ENCODE measurements at places on chromosomes 4 and X.

GRCh38 chrX:20620306-20620705, 353.6 kb upstream of the RPS6KA3 start:
- no peak for DNase-seq

- no peak for DNase-seq
Measured at GRCh38 chr4:100738196-100739165, 220.7 kb upstream of the EMCN start.

- no peak for DNase-seq
Measured at GRCh38 chr4:1608196-1608820, 75.8 kb downstream of the FAM53A start.

DNA sequence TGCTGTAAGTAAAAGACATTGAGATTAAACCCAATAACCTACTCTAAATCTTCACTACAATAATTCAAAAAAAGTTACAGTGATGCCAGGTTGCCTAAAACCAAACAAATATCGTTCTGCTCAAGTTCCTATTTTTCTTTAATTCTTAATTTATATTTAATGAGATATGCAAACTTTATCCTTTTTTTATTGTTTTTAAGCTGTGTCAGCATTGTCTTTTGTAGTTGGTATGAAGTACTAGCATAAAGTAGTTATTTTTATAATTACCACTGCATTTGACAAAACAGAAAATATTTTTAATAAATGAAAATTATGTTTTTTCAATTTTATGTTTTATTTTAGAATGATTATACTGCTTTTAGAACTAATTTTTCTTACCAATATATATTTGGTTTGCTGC, 1431.1 kb upstream of the PCDH7 start:
- DNase-seq: no peak

- DNase-seq: no peak
Measured at GRCh38 chr4:101451086-101451485, 103.8 kb upstream of the PPP3CA start.

DNA sequence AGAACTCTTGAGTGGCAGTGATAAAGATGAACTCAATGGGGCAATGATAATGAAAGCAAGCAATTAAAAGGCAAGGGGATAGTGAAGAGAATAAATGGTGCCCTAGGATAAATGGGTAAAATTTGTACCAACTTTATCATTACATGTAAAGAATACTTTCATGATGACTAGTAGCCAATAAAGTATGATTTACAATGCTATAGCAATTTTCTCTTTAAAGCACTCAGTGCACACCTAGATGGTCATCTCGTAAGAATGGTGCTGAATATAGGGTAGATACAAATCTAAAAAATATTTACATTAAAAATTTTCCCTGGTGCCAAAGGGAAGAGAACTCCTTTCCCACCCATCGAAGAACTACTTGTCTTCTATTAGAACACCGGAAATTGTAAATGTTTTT, 651.4 kb downstream of the STPG2 start:
- DNase-seq: no peak

DNA sequence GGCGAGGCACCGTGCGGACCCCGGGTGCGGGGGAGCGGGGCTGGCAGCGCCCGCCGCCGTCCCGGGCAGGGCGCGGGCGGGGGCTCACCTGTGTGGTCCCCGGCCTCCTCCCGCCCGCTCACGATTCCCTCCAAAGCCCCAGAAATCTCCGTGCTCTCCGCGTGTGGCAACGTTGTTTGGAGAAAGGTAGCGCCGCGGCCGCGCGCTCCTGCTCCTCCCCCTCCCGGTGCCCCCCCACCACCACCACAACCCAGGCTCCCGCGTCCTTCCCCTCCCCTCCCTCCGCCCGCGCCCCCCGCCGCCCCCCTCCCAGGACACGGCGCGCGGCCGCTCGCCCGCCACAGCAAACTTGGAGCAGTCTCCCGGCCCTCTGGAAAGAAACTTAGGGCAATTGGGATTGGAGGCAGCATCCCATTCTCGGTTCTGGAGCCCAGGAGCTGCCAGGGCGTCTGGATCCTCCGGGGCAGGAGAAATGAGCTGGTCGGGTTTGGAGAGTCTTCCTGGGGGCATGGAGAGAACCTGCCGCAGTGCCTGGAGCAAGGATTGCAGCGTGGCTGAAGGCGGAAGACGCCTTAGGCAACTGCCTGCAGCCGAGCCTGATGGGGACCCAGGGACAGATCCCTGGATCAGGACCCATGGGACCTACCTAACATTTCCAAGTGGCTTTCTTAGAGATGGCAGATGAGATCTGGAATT, 855 bp downstream of the KLF3 start:
- no peak for DNase-seq

GRCh38 chr4:16860516-16860915, 37.9 kb downstream of the LDB2 start:
- peak; percentile 12 for DNase-seq

DNA sequence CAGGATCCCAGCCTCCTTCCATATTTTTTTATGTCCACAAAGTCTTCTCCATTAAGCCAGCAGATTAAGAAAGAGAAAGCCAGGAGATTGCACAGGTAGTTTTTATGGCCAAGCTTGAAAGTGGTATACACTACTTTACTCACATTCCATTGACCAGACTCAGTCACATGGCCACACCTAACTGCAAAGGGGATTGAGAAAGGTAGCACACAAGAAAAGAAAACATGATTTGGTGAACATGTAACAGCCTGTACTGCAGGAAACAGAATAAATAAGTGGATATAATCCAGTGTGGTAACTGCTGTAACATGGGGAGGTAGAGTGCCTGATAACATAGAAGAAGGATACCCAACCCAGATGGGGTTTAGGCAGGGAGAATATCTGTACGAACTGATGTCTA, 43.9 kb downstream of the HOPX start:
- no peak for DNase-seq

DNA sequence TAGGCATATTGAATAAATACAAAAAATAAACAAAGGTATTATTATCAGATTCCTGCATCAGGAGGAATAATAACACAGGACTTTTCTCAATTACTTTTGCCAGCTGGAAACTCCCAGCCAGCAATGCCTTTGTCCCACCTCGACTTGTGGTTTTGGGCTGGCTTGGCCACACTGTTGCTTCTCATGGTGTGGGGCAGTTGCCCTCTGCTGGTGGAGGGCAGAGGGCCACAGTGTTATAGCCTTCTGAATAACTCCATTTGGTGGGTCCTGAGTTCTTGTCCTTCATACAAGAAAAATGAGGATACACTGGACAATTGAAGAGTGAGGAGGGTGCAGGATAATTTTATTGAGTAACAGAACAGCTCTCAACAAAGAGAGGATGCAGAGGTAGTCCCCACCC, 1206.0 kb upstream of the ADGRL3 start:
- DNase-seq: no peak

DNA sequence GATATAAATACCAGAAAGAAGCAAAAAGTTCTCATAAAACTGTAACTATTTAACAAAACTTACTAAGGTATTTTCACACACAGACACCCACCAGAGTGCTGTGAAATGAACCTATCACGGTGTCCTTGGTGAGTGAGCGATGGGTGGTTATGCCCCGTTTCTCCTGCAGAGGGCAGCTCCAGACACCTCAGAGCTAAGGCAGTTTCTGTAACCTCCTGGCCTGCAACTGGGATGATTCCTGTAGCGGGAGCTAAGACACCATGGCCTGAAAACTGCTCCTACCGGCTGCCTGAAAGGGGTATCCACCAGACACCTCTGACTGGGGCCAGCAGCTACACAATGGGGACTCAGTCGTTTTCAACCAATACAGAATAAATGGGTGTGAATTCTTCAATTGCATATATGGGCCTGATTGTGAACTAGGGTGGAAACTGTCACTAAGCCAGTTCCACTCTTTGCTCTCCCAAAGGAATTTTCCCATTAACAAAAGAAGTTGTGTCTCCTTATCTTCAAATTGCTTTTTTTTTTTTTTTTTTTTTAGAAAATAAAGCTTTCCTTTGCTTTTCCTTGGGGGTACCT, 2375.8 kb upstream of the TENM3 start:
- peak; percentile 69 for DNase-seq

- no peak for DNase-seq
Measured at GRCh38 chr4:105470766-105471165, 3.1 kb downstream of the PPA2 start.

GRCh38 chr4:35252071-35252470, 992.2 kb downstream of the ARAP2 start:
- DNase-seq: no peak

DNA sequence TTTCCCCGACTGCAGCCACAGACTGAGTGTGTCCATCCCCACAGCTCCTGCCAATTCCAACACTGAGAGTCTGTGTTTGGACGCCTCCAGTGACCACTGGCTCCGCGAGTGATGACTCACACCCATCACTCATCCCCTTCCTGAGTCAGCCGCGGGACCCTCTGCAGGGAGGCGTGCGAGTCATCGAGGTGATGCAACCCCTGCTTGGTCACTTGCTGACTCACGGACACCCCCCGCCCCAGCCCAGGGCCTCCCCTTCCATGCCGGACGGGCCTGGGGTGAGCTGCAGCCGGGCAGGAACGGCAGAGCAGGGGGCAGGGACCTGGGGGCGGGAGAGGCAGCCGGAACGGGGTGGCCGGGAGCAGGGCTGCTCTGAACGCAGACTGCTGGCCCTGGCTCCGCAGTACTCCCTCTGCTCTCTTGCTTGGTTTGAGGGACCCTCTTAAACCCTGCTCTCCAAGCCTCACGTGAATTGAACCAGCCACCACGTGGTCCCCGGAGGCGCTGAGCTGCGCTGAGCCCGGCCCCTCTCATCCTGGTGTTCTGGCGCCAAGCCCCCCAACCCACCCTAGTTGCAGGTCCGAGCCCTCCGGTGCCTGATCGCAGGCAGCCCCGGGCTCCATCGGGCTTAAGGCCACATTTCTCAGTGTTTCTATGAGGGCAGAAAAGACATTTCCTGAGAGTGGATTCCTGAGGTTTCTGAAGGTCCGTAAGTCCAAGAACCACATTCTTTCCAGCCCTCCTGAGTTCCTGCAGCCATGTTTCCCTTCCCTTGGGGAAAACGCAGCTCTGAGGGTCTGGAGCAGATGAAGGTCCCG, 32.4 kb downstream of the FGFRL1 start:
- DNase-seq: peak; percentile 91

- DNase-seq: no peak
Measured at GRCh38 chr4:37437163-37437562, 192.6 kb downstream of the NWD2 start.

GRCh38 chrX:153750127-153750774, 13.8 kb upstream of the PLXNB3 start:
- DNase-seq: no peak

DNA sequence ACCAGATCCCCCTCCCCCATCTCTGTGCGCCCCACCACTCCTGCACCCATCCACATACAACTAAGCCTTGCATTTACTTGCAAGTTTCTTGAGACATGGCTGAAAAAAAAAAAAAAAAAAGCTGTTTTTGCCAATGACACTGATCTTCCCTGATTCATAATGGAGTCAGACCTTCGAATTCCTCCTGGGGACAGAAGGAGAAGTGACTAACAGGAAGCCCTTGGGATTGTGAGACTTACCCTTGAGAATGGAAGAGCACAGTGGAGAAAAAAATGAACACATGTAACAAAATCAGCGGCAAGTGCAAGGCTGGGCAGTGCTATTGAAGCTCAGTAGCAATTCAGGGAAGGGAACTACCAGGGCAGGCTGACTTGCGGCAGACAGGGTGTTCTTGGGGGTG, 288.4 kb downstream of the BCOR start:
- no peak for DNase-seq

GRCh38 chr4:157004279-157005161, 32.9 kb upstream of the PDGFC start:
- no peak for DNase-seq

GRCh38 chrX:57156397-57157049, 19.3 kb upstream of the SPIN2A start:
- DNase-seq: no peak

DNA sequence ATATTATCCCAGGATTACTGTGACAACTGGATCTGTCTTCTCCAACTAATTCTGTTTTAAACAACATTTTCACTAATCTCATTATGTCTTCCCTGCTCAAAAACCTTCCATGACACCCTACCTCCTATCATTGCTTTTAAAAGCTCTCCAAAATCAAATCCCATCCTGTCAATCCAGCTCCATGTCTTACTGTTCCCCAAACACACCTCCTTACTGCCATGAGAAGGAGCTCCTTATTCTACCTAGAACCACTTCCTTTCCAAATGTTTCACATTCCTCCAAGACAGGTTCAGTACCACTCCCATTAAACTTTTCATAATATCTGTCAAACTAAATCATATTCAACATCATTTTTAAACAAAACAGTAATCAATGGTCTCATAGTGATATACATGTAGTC, 66.9 kb upstream of the WDR17 start:
- DNase-seq: no peak

DNA sequence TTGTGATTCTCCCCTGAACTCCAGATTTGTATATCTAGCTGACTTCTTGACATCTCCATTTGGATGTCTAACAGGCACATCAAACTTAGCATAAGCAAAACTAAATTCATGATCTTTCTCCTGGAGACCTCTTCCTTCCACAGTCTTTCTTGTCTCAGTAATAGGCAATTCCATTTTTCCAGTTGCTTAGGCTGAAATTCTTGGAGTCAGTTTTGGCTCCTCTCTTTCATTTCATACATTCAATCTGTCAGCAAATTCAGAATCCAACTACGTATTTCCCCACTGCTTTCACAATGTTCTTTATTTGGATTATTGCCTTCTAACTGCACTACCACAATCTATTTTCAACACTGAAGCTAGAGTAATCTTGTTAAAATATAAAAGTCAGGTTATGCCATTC, 219.9 kb upstream of the GLRA2 start:
- DNase-seq: no peak

GRCh38 chr4:76302826-76303438, 3.6 kb upstream of the STBD1 start:
- no peak for DNase-seq

- DNase-seq: no peak
Measured at GRCh38 chrX:149531599-149531998, 9.2 kb upstream of the EOLA1 start.

- no peak for DNase-seq
Measured at GRCh38 chr4:76570141-76570973, 135.3 kb downstream of the SHROOM3 start.

GRCh38 chr4:94416335-94416734, 35.4 kb upstream of the PDLIM5 start:
- DNase-seq: no peak

DNA sequence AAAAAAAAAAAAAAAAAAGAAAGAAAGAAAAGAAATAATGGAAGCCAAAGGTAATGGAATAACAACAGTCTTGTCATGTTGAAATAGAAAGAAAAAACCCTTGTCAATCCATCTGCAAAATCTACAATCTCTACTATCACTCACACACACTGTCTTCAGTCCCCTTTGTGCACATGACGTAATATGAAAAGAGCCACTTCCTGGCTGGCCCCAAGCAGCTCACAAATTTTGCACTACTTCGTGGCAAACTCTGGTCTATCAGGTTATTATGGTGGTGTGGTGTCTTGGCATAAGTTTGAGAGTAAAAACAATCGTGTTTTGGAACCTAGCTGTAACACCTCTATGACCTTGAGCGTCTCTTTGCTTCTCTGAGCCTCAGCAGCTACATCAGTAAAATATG, 8.3 kb upstream of the AFAP1 start:
- DNase-seq: no peak
